ENCODE measurements at places on chromosomes 4 and X.

DNA sequence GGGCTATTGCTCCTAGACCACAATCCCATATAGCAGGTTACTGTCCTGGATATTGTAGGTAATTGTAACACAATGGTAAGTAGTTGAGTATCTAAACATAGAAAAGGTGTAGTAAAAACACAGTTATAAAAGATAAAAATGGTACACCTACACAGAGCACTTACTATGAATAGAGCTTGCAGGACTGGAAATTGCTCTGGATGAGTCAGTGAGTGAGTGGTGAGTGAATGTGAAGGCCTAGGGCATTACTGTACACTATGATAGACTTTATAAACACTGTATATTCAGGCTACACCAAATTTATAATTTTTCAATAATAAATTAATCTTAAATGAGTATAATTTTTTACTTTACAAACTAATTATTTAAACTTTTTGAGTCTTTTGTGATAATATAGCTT lies 425.7 kb downstream of the PABPC4L start:
- DNase-seq, result no peak

DNA sequence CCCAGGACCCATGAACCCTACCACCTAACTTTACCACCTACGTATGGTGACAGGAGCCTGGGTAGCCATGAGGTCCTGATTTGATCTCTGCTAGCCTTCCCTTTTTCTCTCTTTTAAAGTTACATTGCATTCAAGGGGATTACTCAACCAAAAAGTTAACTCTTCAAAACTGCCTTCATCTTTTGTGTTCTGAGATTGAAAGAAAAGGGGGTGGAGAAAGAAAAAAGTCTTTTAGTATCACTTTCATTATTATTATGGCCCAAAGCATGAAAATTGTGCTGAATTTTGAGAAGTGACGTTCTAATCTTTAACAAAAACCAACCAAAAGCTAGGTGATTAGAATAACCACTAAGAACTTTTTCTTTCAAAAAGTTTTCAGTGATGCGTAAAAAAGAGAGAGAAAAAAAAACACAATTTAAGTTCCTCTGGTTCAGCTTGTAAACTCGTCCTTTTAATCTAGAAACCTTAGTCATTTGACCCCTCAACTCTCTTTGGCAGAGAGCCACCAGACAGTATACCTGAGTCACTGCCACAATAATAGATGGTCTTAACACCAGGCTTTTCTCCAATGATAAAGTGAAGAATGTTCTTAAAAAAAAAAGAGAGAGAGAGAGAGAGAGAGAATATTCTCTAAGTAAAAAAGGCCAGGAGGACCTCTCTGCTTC lies 347.4 kb upstream of the FGF13 start:
- no peak for DNase-seq

GRCh38 chrX:109890300-109890699 lies 112.6 kb upstream of the TMEM164 start:
- DNase-seq, result no peak

DNA sequence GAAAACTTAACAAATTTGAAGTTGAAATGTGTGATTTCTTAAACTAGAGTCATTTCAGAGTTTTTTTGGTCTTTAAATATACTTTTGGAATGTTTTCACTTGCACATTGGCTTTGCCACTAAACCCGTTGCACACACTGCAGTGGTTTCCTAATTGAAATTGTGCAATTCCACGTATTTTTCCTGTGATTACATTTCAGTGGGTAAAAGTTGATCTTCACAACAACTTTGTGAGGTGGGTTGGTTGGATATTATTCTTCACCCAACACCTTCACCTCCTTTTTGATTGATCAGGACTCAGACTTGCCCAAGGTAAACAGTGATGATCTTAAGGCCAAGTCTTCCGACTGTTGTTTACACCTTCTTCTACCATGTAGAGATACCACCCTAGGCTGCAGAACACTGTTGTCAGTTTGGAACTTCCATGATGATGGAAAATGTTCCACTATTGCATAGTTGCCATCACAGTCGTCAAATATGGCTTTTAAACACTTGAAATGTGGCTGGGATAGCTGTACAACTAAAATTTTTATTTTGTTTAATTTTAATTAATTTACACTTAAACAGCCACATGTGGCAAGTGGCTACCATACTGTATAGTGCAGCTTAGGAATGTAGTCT lies 13.7 kb downstream of the SEPTIN11 start:
- DNase-seq, result no peak

- DNase-seq, result no peak
These were observed 44.4 kb upstream of the STOX2 start for GRCh38 chr4:183860731-183861130.

- DNase-seq, result no peak
These were observed 10.7 kb downstream of the RBPJ start for GRCh38 chr4:26331380-26331950.

GRCh38 chrX:115229337-115230003 lies 4.4 kb downstream of the LRCH2 start:
- DNase-seq, result no peak

- peak; percentile 30 for DNase-seq
These were observed 17.5 kb upstream of the SH3KBP1 start for GRCh38 chrX:19904778-19905367.

GRCh38 chr4:118762730-118763477 lies 73.0 kb downstream of the SEC24D start:
- DNase-seq, result no peak

DNA sequence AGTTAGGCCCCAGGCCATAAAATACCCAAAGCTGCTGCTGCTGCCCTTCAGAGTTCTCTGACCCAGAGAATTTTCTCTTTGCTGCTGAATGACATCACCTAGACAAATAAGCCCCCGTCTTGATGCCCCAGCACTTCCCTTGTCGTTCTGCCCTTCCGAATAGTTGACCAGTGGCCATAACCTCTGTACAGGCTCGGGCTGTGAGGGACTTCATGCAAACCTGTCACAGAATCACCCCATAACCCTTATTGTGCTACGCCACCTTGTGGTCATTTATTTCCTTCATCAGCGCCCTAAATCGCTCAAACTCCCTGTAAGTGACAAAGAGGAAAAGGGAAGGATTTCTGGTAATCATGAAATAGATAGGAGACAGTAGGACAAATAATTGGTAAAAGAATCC lies 18.8 kb downstream of the SPACA5 start:
- peak; percentile 65 for DNase-seq

- DNase-seq, result no peak
These were observed 1494.4 kb downstream of the STIM2 start for GRCh38 chr4:28354880-28355656.

- DNase-seq, result no peak
These were observed 23.1 kb downstream of the CD40LG start for GRCh38 chrX:136671006-136671610.

- DNase-seq, result peak; percentile 45
These were observed 208.9 kb downstream of the NWD2 start for GRCh38 chr4:37453281-37453998.

- DNase-seq, result no peak
These were observed 87.2 kb downstream of the KLHL8 start for GRCh38 chr4:87133183-87133582.

GRCh38 chrX:80246271-80246670 lies 174.0 kb upstream of the TENT5D start:
- DNase-seq, result no peak

- DNase-seq, result peak; percentile 57
These were observed 547.5 kb downstream of the SMARCA1 start for GRCh38 chrX:128975745-128976144.

GRCh38 chr4:53658029-53658428 lies 66.7 kb upstream of the LNX1 start:
- DNase-seq, result no peak

DNA sequence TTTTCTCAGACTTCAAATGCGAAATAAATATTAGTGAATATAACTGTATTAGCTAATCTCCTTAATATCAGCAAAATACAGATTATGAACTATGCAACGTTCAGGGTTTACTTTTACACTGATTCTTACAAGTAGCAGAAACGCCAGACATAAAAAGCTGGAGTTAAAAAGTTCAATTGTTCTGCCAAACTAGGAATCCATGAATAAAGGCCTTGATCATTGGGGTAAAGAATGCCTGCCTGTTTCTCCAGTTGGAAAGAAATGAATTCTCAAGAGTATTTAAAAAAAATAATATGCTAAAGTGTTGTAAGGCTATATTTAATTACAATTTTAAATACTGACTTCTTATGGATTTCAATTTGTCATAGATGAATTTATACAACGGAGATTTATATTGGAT lies 612.2 kb downstream of the DMD start:
- no peak for DNase-seq

- DNase-seq, result no peak
These were observed 27.1 kb upstream of the REST start for GRCh38 chr4:56880572-56880971.

- DNase-seq, result no peak
These were observed 79.7 kb downstream of the ADRA2C start for GRCh38 chr4:3845744-3846429.

DNA sequence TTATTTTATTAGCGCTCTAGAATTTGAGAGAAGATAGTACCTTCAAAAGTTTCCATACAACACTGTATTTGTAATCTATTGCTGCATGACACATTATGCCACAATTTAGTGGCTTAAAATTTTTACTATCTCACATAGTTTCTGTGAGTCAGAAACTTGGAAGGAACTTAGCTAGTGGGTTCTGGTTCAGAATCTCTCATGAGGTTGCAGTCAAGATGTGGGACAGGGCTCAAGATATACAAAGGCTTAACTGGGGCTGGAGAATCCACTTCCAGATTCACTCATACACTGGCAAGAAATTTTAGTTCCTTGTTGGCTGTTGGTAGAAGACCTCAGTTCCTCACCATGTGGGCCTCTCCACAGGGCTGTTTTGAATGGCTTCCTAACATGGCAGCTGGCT lies 11.5 kb upstream of the C4orf54 start:
- no peak for DNase-seq

DNA sequence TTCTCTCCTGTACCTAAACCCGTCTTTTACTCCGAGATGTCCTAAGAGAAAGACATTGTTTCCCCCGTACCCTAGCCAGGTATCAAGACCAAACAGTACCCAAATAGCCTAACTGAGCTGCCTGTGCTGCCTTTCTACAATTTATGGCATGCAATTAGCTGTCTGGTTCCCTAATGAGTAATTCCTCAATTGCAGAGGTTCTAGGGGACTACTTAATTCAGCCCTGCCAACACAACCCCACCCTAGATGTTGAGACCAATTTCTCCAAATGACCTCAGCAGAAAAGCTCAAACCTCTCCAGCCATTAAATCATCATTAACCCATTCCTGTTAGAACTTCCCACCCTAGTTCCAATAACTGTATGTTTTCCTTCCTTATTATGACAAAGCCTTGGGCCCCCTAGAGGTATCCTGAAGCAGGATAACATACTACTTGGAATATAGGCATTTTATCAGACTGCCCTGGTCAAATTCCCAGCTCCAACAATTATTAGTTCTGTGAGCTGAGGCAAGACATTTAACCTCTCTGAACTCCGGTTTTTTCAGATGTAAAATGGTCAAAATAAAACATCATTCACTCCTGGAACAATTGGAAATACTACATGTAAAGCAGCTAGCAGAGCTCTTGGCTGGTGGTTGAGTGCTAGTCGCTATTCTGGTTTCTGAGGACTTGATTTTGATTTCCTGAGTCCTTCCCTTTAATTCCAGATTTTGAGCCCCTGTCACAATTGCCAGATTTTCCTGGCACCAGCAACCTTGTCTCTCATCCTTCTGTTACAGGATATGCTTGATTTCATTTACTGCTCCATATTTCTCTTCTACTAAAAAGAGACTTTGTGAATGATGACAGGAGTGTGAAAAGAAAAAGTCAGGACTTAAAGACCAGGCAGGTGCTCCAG lies 244.6 kb upstream of the TENM3 start:
- no peak for DNase-seq

GRCh38 chr4:15488658-15489470 lies 19.2 kb downstream of the CC2D2A start:
- DNase-seq, result no peak

- DNase-seq, result no peak
These were observed 16.0 kb downstream of the RTL3 start for GRCh38 chrX:78643096-78643495.

- no peak for DNase-seq
These were observed 49.0 kb downstream of the SYTL5 start for GRCh38 chrX:38055170-38055847.

- no peak for DNase-seq
These were observed 568 bp downstream of the NIPAL1 start for GRCh38 chr4:48017108-48017571.

- peak; percentile 4 for DNase-seq
These were observed 15.4 kb downstream of the STOX2 start for GRCh38 chr4:183920512-183920911.

DNA sequence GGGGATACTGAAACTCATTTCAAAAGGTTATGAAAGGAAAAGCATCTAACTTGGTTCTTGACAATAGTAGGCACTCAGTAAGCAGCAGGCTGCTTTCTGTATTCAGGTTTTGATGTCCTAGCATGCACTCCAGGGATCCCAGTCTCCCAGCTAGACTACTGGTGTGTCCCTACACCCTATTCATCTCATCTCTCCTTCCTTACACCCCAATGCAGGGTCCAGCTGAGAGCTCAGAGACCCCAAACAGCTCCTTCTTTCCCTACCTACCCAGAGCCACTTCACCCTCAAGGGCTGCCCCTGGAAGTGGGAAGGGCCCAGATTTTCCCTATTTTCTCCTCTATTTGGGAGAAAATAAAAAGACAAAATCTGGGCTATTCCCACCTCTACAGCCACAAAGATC lies 1.6 kb upstream of the EFNB1 start:
- no peak for DNase-seq

DNA sequence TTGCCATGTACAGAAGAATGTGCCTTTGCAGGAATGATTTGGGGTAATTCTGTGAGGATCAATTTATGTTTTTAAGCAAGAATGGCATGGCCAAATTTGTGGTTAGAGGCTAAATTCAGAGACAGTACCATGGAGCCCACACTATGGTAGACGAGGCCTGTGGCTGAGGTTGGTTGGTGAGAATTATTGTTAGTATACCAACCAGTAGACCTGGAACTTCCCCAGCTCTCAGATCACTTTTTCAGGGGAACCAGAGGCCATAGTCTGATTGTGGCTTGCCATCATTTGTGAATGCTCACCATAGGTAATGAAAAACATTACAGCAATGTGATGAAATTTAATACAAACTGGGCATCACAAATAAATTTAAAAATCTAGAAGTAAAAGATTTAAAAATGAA lies 56.3 kb downstream of the SHISA3 start:
- DNase-seq, result no peak

GRCh38 chr4:55853484-55854046 lies at the start of gene EXOC1:
TSS of gene EXOC1 (plus strand) at chr4:55853648. CDS start at chr4:55858324, 4,676 bp downstream.
- peak; percentile 97 for DNase-seq

GRCh38 chr4:176646311-176646710 lies 146.4 kb downstream of the VEGFC start:
- DNase-seq, result no peak

- no peak for DNase-seq
These were observed 5.3 kb upstream of the PAPSS1 start for GRCh38 chr4:107725281-107725859.

- no peak for DNase-seq
These were observed 64.0 kb upstream of the GK2 start for GRCh38 chr4:79472036-79472435.

- no peak for DNase-seq
These were observed 817.2 kb downstream of the GLUD2 start for GRCh38 chrX:121864561-121864960.

DNA sequence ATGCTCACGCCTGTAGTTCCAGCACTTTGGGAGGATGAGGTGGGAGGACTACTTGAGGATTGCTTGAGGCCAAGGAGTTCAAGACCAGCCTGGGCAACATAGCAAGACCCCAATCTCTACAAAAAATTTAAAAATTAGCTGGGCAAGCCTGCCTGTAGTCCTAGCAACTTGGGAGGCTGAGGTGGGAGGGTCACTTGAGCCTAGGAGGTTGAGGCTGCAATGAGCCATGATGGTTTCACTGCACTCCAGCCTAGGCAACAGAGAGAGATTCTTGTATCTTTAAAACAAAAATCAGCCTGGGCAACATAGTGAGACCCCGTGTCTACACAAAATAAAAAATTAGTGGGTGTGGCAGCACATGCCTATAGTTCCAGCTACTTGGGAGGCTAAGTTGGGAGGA lies 1.9 kb downstream of the ZNF41 start:
- no peak for DNase-seq
